ENCODE measurements at places on chromosomes 6 and 20.

- DNase-seq, result no peak
Measured at GRCh38 chr6:7164536-7165001, 56.8 kb downstream of the RREB1 start.

GRCh38 chr6:72622094-72622940 is 453 bp downstream of the KCNQ5 start:
- peak; percentile 39 for DNase-seq

- no peak for DNase-seq
Measured at GRCh38 chr20:22794200-22794599, 209.8 kb upstream of the FOXA2 start.

GRCh38 chr6:38503032-38503773 is 136.5 kb downstream of the BTBD9 start:
- no peak for DNase-seq

DNA sequence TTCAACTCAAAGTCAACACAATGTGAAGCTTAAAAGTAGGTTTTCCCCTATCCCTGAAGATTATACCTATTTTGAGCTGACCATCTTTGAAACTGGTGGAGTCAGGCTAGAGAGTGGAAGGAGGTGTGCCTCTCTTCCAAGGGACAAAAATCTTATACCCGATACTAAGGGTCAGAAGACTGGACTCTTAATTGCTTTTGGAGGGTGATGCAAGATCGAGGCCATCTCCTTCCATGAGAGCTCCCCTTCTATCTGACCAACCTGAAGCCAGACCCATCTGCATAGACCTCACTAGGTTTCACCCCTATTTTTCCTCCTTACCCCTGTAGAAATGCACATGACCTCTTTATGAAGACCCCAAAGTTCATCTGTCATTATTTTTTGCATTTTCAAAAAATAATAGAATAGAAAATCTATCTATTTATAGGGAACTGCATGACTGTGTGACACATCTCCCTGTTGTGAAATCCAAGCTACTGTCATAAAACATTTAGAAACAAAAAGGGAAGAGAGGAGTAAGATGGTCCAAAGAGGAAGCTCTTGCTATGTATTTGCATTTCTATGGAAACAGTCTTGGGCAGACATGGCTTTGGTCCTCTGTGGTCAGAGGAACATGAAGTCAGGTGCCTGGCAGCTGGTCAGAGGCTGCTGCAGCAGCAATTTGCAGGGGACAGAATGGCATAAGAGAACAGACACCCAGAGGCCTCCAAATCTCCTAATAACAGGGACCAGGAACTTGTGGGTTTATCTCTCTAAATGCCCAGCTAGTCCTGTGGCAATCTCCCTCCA is 349.2 kb downstream of the MAFB start:
- no peak for DNase-seq

- DNase-seq, result no peak
Measured at GRCh38 chr6:150881911-150882481, 16.5 kb downstream of the MTHFD1L start.

DNA sequence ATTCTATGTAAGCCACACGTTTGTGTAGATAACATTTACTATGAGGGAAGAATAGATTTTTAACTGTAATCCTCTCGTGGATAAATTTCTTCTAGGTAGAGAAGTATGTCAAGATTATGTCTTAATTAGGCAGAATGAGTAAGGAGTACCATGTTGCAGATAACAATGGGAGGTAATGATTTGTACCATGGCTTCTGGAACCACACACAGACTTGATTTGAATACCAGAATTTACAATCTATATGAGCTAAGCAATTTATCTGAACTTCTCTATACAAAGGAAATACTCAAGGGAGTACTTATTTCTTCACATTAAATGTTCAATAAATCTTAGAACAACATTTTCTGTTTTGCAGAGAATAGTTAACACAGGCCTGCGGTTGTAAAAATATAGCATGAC is 51.5 kb downstream of the RPS12 start:
- no peak for DNase-seq

DNA sequence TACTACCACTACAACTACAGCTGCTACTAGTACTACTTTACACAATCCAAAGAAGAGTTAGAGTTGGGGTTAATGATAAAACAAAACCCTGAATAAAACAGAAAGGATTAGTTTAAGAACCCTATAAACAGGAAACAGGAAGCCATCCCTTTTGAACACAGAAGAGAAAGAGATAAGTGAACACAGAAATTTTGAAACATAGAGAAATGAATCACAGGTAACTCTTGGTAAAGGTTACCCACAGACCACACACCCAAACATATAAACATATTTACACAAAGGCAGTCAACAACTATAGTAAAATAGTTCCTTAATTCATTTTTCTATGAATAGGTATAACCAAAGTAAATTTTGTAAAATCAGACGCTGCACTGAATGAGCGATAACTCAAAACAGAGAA is 98.1 kb downstream of the RNGTT start:
- DNase-seq, result no peak

GRCh38 chr6:63573899-63574553 is 1.7 kb downstream of the LOC128125822 start:
- no peak for DNase-seq

DNA sequence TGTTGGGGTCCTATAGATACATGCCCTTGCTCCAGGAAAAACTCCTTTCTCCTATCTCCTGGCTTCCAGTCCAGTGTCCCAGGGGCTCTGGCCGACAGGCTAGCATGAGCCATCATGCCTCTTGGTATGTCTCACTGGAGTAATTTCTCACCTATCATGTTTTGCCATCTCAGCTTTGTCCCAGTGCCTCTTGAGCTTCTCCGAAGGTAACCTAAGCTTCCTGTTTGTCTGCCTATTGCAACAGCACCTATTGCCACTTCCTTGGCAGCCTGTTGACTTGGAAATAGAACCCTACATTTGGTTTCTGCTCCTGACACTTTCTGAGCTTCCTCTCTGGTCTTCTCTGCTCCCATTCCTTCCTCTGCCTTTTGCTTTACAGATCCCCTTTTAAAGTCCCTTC is 197.7 kb downstream of the KCNQ5 start:
- DNase-seq, result no peak

DNA sequence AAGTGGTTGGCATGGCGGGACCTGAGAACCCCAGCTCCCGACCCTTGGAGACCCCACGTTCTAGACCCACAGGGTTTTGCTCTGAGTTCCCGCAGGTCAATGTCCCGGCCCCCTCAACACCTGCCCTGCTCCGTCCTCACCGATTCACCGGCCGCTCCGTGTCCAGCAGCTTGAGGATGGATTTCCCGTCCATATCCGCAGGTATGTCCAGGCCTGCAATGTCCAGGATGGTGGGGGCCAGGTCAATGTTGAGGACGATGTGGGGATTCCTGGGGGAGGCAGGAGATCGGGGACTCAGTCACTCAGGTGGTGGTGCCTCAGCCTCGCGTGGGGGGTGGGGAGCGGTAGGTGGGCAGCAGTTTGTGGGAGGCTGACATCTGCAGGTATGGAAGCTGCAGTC is 106.7 kb downstream of the SULF2 start:
- no peak for DNase-seq

DNA sequence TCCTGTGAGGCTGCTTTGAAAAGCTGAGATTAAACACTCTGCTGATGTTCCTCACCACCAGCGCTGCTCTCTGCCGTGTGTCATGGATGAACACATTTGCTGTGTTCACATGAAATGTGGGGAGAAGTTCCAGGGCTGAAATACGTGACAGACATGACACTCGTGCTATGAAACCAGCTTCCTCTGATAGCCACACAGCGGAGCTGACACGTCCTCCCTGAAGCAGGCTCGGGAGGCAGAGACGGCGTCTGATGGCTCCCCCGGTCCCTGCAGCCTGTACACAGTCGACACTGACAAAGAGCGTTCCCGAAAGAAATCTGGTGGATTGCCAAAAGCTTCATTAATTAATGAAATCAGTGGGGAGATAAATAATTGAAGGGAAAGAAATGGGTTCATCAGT is 17.5 kb downstream of the AGPAT4 start:
- DNase-seq, result no peak

DNA sequence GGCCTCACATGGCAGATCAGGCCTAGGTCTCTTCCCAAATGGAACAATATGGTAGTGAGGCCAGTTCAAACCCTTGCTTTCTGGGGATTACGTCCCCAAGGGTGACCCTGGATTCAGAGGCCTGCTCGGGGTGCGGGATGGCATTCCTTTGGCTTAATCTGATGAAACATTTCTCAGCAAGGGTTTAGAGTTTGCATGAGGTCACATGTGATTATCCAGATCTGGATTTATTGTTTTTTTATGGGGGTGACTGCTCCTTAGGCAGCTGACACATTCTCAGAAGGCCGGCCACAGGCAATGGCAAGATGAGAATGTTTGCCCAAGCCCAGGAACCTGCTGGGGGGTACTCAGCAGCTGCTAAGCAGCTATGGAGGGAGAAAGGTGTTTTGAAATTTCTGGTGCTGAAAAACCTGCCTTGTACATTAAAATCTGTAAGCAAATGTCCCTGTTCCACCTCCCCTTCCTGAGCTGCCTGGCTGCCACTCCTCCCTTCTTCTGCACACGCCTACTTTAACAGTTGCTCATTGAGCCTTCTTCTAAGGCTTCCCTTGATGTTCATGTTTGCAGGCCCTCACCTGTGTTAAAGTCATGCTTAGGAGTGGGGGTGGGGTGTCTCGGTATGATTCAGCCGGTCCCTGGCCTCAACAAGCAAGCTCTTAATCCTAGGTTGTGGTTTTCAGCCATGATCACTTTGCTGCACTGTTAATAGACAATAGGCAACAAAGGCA is 37.9 kb upstream of the FUCA2 start:
- DNase-seq, result no peak

DNA sequence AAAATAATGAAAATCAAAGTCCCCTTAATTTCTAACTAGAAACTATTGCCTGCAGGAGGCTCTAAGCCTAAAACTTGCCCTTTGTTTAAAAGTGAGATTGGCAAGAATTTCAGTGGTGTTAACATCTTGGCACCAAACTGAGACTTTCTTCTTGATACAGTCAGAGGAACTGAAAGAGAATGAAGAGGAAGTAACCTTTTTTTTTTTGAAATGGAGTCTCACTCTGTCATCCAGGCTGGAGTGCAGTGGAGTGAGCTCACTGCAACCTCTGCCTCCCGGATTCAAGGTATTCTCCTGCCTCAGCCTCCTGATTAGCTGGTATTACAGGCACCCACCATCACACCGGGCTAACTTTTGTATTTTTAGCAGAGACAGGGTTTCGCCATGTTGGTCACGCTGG is 3.6 kb downstream of the DOP1A start:
- DNase-seq, result no peak
